ENCODE measurements at places on chromosomes 7 and 10.

- DNase-seq, result no peak
These were observed 62.7 kb upstream of the NFKB2 start for GRCh38 chr10:102332772-102333171.

GRCh38 chr10:11086177-11086840 lies 68.6 kb downstream of the CELF2 start:
- DNase-seq, result no peak

- DNase-seq, result peak; percentile 18
These were observed 43.0 kb downstream of the ZMYND11 start for GRCh38 chr10:178208-178607.

DNA sequence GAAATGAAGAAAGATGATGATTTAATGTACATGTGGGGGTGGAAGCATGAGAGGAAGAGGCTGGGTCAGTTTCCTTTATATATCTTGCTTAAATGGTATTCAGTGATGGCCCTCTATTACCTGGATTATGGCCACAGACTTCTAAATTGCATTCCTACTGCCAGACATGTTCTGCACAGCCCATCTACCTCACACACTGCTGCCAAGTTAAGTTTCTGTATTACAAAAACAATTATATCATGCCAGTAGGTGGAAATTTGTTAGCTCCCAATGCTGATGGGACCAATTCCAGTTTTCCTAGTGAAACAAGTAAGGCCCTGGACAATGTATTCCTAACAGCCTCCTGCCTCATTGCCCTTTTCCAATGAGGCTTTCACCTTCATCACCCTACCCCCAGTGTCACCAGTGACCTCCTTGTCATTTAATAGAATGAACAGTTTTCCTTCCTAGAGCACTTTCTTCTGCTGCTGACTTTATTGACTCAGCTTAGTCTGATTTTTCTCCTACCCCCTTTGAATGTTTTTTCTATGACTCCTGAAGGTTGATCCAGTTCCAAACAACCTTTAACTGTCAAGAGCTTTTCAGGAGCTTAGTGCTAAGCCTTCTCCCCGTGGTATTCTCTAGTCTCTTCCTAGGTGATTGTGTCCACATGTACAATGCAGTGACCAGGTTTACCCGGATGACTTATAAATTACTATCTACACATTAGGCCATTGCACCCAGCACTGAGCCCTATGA lies 316.6 kb upstream of the ANKRD30A start:
- peak; percentile 40 for DNase-seq

DNA sequence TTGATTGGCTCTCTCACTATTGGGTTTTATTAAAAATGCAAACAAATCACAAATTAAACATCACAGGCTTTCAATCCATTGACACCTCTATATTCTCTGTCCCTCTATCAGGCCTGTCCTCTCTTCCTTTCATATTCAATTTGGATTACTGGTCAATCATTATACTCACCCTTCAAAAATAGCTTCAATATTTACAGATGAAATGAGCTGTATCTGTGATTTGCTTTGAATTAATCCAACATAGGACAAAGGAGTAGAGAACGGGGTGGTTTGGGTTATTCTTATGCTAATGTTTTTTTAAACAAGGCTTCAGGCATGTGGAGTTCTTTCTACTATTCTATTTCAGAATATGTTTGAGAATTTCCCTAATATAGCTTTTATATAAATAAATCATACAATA lies 2.3 kb downstream of the TAS2R39 start:
- no peak for DNase-seq

DNA sequence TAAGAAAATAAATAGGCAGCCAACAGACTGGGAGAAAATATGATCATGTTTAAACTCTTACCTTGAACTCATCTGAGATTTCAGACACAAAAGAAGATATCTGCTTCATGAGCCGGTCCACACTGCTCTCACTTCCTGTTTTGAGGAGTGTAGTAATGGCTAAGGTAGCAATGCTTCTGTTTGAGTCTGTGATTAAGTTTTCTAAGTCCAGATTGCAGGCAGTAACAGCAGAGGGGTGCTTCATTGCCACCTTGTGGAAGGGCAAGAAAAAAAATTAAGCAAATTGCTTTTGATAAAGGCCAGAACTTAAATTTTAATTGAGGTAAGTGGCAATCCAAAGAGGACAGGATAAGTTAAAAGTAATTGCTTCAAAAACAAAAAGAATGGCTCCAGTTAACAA lies 69.1 kb downstream of the MEST start:
- peak; percentile 52 for DNase-seq

DNA sequence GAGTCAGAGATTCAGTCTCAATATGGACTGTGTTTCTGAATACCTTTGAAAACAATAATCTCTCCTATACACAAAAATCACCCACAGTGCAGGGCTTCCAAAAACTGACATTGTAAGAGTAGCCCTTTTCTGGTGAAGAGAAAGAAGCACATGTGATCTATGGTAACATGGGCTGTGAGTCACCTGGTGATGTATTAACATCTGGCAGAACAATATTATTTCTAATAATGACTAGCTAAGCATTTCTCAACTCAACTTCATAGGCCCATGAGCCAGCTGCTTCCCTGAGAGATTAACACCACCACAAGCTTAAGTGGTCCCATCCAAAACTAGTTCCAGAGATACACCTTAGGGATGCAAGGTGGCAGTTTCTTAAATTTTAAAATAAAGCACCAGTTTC lies 331.0 kb upstream of the NRP1 start:
- DNase-seq, result no peak

DNA sequence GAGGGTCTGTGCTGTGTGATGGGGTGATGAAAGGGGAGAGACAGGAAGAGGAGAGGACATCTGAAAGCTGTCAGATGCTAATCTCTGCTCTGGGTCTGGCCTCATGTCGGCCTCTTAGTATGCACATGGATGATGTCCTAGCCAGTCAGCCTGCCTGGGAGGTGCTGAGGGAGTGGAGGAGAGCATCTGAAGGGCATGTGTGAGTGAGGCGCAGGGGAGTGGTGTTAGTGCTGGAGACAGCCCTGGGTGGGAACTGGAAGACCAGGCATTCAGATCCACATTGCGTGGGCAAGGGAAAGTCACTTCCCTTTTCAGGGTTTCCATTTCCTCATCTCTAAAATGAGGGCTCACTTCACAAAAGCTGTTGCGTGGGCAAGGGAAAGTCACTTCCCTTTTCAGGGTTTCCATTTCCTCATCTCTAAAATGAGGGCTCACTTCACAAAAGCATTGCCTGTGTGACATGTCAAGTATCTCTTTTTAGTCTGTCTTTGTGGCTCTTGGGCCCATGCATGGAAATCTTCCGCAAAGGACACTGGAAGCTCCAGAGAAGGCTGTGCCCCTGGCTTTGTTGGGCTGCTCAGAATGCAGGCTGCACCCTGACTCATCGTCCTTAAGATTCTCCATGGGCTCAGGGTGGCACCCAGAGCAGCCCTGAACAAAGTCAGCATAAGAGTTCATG lies 10.0 kb downstream of the SFTPD start:
- DNase-seq, result no peak

DNA sequence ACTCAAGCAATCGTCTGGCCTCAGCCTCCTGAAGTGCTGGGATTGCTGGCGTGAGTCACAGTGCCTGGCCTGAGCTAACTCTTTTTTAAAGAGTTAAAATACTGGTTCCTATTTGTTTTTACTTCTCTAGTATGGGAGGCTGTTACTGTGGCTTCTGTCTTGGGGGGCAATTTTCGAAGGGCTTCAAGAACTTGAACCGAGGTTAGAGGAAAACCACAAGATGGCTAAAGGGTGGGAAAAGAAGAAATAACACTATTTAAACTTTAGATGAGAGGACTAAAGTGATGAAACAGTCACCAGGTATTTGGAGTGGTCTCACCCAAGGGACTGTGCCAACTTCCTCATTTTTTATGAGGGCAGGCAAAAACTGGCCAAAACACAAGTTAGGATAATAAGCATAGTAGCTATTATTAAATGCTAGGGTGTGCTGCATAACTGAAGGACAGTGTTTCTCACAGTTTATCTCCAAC lies 17.8 kb downstream of the MET start:
- no peak for DNase-seq

- DNase-seq, result no peak
These were observed 152.9 kb upstream of the INHBA start for GRCh38 chr7:41855798-41856197.

DNA sequence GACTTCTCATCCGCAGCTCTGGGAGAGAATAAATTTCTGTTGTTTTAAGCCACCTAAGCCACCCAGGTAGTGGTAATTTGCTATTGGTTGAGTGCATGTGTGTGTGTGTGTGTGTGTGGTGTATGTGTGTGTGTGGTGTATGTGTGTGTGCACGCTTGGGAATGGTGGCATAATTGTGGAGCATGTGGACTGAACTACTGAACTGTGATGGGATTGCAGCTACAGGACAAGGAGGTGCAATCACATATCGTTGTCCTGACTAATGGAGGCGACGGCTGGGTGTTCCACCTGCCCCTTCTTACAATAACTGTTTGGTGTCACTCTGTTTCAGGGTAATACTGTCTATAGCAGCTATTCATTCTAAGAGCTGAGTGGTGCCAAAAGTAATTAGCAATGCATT lies 448.7 kb upstream of the PFKP start:
- DNase-seq, result no peak

DNA sequence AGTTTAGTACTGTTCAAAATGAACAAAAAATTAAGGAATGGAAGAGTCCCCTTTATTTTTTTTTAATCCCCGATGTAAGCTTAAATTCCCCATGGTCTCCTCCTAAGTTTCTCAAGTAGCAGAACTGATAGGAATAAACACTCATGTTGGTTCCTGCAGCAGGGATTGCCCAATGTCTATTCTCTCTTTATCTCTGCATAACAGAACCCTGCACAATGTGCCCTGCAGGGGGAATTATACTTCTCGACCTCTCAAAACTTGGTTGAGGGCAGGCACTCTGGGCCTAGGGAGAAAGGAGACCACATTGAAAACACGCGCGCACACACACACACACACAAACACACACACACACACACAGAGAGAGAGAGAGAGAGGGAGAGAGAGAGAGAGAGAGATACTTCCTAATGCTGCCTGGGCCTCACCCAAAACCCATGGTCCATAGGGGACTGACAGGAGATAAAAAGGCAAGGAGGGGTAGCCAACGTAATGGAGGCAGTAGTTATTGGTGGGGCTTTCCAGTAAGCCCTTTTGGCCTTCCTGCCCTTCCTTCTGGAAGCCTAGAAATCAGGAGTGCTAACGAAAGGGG lies 22.7 kb downstream of the JAZF1 start:
- DNase-seq, result no peak

- peak; percentile 83 for DNase-seq
These were observed 622 bp downstream of the DYNC1I1 start for GRCh38 chr7:95772771-95773581.

Data from NCI-H82 (cell line).